ENCODE measurements at places on chromosomes 1 and 21.

DNA sequence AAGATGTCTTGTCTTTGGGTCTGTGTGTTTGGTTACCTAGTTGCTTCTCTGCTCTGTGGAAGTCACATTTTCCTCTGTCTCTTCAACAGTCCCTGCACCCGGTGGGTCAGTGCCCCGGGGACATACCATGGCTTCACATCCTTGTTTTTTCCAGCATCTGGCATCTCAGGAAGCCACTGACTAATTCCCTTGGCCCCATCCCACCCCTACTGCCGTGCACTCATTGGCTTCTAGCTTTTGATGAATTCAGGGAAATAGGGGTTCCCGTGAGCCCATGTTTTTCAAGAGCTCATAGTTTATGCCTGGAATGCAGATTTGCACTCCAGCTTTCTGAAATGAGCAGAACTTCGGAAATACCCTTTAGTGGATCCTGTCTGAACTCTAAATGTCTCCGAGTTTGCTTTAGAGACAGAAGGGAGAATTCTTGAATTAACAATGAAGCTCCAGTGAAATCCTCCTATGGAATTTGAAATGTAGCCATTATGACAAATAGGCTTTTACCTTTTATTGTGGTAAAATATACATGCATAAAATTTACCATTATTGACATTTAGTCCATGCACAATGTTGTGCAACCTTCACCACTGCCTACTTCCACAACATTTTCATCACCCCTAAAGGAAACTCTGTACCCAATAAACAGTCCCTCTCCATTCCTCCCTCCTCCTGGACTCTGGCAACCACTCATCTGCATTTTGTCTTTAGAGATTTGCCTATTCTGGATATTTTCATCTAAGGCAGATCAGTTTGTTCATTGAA lies 67.5 kb downstream of the CLIC6 start:
- DNase-seq: no peak

DNA sequence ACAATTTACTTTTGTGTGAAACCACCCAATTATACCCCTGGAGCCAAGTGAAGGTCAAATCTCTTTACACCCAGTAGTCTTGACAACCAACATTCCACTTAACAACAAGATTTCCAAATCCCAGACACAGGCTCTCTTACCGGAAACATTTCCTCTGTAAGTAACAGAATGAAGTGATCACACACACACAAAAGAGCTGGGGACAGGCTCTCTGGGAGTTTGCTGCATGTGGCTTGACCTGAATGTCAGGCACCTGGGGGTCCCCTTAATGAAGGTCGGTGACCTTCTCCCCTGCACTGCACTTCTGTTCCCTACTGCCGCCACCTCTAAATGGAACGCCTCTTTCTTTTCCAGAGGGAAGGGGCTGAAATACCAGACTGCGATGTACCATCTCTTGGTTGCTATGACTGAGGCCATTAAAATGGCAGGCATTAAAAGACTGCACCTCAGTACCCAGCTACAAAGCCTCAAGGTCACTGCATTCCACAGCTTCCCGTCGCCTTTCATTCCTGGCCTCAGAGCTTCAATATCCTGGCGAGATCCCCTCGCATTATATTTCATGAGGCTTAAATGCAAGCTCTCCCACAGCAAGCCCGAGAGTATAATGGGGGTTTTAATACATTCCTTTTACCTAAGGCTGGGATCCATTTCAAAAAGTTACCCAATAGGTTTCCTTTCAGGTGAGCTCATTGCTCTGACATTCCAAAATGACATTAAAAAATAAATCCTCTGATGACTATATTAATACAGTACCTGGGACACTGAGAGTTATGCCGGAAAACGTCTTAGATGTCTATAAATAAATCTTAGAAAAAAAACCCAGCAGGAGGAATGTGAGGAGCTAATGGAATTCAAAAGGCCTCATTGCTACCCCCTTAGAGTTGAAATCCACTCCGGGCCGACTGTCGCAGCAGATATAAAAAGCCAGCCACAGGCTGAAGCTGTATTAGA lies 90.9 kb upstream of the DIRAS3 start:
- DNase-seq: no peak

GRCh38 chr1:19435851-19436455 lies 49.4 kb downstream of the CAPZB start:
- DNase-seq: peak; percentile 16

DNA sequence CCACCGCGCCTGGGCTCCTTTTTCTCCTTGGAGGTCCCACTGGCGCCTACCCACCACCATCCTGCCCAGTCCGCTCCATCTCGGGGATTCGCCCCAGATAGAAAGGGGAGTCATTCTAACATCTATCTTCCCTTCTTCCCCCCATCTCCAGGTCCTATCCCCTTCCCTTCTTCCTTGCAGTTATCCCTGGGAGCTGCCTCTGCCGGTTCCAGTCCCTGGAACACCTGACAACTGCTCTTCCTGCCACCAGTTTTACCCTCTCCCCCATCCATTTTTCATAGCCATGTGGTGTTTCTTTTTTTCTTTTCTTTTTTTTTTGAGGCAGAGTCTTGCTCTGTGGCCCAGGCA lies 12.0 kb upstream of the COL16A1 start:
- no peak for DNase-seq

DNA sequence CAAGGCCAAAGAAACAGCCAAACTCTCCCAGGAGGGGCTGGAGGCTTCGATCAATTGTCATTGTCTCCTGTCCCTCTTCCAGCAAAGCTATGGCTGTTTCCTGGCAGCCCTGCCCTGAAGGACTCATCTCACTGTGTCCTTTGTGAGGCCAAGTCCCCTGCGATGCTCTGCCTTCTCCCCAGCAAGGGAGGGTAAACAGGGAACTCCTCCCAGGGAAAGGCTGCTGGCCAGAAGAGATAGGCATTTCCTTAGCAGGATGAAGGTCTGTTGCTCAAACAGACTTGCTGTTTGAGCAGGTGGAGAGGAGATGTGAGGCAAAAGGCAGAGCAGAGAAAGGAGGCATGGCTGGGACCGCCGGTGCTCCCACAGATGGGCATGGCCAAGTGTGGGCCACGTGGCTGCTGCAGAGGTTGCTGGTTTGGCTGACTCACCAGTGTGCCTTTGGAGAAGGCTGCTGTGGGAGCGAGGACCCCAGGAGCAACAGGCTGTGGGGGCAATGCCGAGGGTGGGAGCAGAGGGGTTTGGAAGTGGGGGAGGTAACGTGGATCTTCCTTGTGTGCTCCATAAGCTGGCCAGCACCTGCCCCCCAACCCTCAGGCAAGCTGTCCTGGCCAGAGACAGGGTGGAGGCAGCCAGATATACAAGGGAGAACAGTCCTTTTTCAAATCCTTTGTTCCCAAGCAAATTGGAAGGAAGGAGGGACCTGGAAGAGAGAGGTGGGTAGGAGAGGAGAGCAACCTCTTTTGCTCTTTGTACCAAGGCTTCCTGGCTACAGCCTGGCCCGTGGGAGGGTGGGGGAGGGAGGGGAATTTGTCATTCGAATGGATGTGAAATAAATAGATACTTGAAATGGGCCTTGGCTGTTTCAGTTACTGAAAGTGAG lies 449.8 kb downstream of the SIPA1L2 start:
- no peak for DNase-seq

GRCh38 chr1:68142461-68142860 lies 89.9 kb downstream of the WLS start:
- DNase-seq: no peak

GRCh38 chr1:118201524-118201923 lies 16.5 kb upstream of the SPAG17 start:
- DNase-seq: no peak

- peak; percentile 79 for DNase-seq
Measured at GRCh38 chr1:160768295-160768657, 27.7 kb upstream of the LY9 start.

GRCh38 chr1:153769221-153769620 lies 6.0 kb upstream of the SLC27A3 start:
- DNase-seq: no peak

Measured in stimulated activated CD4-positive, alpha-beta T cell treated with anti-CD3 and anti-CD28 coated beads, Interleukin-12 subunit alpha, Interleukin-12 subunit beta, amount 100 ng/mL, for 4 hours (primary cell).